Fibroblast of skin of left quadriceps (primary cell): ENCODE measurements at places on chromosomes 7 and 10.

DNA sequence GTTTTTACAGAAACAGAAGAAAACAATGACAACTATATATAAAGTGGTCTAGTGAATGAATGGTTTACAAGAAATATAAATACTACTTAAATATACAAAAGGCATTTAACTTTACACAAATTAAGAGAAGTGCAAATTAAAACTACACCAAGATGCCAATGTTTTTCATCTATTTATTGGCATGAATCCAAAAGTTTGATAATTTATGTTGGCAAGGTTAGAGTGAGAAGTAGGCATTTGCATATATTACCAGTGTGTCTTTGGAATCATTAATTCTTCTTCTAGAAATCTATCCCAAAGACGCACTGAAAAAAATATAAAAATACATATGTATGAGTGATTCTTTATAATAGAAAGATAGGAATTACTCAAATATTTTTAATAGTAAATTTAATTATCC is 457.4 kb downstream of the MDFIC start:
- DNase-seq = no peak

DNA sequence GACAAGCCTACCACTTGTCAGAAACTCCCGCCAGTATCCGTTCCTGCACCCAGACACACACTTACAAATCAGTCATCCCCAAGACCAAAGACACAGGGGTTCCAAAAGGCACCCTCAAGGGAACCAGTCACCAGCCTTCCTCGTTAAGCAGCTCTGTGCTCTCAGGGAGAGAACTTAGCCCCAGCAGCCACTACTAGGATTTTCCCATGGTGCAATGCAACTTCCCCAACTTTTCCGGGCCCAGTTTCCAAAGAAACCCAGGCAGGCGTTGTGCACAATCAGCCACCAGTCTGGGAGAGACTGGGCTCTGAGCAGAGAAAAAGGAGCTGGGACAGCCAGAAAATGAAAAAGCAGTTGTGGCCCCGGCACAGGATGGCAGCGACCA is 1.2 kb downstream of the DLG5 start:
- no peak for DNase-seq

DNA sequence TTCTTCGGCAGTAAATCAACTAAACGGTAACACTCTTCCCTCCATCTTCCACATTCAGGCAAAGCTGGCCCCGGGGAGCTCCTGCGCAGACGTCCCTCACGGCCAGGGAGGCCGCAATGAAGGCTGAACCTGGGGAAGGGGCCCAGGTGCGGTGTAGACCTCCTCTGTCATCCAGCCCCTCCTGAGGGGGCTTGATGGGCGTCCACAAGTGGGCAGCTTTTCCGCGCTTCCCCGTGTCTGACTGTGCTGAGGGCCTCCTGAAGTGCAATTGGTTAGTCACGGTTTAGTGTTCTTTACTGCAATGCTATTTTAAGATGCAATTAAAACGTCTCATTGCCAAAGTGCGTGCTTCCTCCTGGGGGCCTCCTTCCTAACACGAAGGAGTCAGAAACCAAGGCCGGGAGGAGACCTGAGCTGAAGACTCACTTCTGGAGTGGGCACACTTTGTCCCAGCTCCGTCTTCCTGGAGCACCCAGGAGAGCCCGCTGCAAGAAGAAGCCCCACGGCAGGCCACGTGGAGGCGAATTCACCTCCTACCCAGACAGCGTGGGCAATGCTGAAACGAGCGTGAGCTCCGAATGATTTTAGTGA is 173.3 kb downstream of the ELFN1 start:
- DNase-seq = peak; percentile 67

DNA sequence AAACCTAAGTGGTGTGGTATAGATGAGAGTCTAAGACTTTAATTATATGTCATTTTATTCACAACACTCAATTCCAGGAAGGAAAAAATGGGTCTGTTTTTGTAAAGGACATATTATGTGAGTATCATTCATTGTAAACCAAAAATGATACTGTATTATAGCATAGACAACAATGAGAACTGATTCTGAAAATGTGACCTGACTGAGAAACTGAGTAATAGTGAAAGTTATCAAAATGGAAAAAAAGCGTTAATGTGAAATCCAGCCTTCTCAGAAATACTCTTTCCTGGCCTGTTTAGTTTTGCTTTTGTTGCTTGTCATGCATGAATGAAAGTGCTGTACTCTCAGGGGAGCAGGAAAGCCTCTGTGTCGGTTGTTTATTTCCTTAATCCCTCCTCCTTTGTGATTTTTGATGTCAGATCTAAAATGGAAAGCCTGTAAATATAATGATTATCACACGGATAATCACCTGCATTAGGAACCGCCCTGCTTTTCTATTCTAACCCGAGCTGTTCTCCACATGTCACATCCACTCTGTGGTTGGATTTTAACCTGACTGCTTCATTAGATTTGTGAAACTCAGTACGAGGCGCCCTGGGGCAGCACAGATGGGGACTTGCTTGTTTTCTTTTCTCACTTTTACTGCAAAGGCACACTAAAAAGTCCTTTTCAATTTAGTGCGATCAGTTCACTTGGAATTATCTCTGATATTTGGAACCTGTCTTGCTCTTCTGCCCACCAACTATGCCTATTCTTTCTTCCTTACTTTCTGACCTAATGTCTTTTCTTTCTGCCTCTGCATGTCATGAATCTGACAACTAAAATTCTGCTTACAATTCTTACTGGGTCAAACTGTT is 240.9 kb upstream of the KAT6B start:
- DNase-seq = no peak
